ENCODE measurements at places on chromosomes 1 and 21.

GRCh38 chr1:111948209-111949171 lies 41.0 kb downstream of the KCND3 start:
- peak; percentile 70 for DNase-seq

DNA sequence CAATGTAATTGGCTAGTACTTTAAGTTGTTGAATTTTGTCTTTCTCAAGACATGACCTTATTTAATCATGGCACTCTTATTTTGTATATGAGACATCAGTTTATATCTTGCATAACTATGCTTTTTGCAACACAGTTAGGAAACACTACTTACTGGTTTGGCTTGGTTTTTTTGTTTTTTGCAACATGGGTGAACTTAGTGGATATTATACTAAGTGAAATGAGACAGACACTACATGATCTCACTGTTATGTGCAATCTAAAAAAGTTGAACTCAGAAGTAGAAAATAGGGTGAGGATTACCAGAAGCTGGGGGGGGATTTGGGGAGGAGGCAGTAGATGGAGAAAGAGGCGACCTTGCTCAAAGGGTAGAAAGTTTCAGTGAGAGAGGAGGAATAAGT lies 132.1 kb downstream of the PLA2G4A start:
- DNase-seq: peak; percentile 14

GRCh38 chr1:5460974-5461373 lies 531.3 kb downstream of the NPHP4 start:
- no peak for DNase-seq

DNA sequence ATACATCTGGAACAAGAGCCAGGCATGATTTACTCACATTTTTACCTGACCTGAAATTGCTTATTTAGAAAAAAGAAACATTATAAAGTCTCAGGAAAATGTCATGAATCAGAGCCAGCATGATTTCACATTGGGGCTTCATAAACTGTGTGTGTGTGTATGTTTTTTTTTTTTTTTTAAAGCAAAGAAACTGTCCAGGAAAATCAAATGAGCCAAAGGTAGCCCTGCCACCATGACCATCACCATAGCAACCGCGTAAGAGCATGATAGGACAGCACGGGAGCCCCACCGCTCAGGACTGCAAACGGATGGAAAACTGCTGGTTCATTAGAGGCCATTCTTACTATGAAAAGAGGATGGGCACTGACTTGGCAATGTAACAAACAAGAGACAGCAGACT lies 139.2 kb downstream of the NTMT2 start:
- DNase-seq: no peak

GRCh38 chr1:97427371-97427770 lies 493.5 kb downstream of the DPYD start:
- no peak for DNase-seq

DNA sequence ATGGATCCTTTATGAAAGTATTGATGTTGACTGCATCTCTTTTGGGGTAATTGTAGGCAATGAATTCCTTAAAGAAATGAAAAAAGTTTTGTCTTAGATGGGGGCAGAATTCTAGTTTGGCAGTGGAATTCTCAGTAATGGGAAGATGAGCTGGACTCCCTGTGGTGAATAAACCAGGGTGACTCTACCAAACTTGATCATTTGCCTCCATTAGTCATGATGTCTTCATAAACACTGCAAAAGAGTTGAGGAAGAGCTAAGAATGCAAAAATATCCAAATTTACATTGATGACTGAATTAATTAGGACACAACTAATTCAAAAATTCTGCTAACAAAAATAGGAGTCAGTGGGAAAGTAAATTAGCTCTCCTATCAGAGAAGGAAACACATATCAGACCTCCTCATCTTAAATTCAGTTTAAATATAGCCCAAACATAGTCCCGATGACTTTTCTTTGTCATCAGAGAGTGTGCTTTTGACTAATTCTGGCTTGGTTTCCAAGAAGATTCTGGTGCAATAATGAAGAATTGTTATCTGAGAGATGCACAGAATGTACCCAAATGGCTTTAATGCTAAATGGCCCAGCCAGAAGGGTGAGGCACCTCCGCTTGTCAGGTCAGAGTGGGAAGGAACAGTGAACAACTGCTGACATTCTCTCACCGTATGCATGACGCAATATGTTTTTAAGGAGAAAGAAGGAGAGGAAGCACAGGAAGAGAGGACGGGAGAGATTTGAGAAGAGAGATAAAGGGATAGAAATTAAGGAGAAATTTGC lies 525.1 kb downstream of the LMO4 start:
- DNase-seq: no peak

GRCh38 chr1:9315411-9316079 lies 22.9 kb downstream of the SPSB1 start:
- DNase-seq: no peak

- DNase-seq: no peak
Observed at GRCh38 chr1:199725002-199725565, 302.4 kb upstream of the NR5A2 start.

DNA sequence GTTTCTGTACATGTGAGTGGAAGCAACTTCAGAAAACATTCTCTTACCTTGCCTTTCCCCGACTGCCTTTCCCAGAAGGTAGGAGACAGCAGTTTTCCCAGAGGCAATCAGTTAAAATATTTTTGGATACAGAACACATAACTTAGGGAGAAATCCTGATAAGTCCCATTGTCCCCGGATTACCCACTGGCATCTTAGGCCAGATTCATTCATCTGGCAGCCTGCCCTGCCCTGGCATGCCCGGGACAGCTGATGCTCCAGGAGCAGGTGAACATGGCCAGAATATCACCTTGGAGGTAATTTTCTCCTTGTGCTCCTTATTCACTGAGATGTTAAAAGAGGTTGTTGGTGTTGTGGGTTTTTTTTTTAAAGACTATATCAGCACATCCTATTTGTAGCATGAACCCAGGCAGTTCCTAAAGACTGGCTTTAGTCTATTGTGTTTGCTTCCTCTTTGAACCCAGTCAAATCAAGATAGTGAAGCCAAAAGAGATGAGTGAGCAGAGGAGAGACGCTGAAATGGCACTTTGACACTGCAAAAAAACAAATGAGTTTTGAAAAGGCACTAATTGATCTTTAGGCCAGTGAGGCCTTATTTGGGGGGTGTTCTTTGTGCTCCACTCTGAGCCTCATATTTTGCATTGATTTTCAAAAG lies 139.6 kb downstream of the PLPP3 start:
- no peak for DNase-seq

- DNase-seq: no peak
Observed at GRCh38 chr1:246155923-246156322, 351.2 kb downstream of the SMYD3 start.

DNA sequence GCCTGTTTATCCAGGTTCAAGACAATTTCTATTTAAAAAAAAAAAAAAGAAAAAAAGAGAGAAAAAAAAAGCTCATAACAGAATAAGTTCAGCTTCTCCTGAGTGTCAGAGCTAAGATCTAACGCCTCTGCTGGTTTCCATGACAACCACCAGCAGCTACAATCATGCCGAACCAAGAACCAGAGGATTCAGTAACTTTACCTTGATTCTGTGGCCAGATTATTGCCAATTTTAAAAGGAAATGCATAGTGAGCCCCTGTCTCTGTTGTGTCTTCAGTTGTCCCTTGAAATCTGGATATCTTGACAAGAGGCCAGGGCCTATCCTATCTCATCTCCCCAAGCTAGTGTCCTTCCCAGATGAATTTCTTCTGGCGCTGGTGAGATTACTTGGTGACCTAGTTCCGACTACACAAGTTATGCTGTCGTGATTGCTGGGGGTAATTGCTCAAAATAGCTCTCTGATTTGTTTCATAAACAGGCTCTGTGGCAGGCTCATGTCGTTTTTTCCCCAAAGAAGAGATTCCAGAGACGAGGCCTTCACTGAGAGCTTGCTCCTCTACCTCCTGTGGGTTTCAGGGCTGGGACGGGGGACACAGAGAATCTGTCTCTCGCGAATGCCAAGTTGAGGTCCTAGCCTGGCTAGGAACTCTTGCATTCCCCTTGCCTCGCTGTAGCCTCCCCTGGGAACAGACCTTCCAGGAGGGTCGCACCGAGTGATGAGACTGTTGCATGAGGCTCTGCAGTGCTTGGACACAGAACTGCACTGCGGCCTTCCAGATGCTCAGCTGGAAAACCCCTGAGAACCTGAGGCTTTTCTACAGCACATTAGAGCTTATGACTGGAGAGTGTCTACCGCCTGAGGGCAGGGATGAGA lies 32.4 kb upstream of the SCCPDH start:
- no peak for DNase-seq

- DNase-seq: no peak
Observed at GRCh38 chr1:89732206-89732605, 88.6 kb upstream of the LRRC8D start.

GRCh38 chr1:53495633-53496345 lies 36.6 kb downstream of the DMRTB1 start:
- no peak for DNase-seq

DNA sequence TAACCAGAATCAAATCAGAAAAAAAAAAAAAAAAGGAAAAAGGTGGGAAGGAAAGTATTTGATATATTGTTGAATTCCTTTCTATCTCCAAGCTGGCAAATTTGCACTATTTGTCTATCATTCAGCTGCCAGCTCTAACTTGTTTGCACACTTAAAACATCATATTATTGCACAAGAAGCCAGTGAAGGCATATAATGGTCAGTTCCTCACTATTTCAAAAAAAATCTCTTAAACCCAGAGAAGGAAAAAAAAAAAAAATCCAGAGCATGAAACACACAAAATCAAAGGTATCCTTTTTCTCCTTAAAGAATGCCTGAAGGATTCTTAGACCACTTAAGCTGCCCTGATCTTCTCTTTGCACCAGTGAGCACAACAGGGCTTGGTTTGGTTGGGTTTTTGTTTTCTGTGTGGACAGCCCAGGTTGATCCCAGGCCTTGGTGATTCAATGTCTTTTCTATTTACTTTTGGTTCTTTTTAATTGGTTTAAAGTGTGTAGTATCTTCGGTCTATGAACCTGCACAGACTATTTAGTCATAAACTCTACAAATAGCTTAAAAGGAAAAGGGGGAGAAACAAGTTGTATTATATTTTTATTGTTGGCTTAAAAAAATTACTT lies 40.2 kb downstream of the DUSP10 start:
- DNase-seq: no peak

DNA sequence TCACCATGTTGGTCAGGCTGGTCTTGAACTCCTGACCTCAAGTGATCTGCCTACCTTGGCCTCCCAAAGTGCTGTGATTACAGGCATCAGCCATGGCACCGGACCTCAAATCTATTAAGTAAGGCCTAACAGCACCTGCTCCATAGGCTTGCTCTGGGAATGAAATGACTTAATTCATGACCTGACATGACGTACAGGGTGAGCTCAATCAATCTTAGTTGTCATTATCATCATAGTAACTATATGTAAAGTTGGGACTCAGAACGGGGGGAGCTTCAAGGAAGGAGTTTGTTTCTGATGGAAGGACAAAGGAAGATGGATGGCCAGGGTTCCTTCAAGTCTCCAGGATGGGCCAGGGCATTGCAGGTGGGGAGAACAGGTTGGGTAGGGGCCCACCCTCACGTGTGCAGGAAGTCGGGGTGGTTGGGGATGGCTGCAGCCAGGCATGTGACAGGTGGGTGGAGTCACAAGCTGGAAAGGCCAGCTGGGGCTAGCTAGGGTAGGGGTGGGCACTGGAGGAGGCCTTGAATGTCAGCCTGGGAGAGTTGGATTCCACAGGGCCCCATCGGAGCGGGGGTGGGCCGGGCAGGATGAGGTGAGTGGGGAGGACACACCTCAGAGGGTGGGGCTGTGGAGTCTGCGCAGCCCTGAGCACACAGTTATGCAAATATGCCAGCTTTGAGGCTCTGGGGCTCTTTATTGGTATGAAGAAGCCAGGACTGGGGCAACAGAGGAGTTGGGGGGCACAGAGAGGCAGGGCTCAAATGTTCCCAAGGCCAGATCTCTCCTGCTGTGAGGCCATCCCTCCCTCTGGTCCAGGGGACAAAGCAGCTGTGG lies 9.6 kb downstream of the TRIM62 start:
- DNase-seq: no peak

- peak; percentile 94 for DNase-seq
Observed at GRCh38 chr1:48617252-48617651, 145.2 kb upstream of the SPATA6 start.

DNA sequence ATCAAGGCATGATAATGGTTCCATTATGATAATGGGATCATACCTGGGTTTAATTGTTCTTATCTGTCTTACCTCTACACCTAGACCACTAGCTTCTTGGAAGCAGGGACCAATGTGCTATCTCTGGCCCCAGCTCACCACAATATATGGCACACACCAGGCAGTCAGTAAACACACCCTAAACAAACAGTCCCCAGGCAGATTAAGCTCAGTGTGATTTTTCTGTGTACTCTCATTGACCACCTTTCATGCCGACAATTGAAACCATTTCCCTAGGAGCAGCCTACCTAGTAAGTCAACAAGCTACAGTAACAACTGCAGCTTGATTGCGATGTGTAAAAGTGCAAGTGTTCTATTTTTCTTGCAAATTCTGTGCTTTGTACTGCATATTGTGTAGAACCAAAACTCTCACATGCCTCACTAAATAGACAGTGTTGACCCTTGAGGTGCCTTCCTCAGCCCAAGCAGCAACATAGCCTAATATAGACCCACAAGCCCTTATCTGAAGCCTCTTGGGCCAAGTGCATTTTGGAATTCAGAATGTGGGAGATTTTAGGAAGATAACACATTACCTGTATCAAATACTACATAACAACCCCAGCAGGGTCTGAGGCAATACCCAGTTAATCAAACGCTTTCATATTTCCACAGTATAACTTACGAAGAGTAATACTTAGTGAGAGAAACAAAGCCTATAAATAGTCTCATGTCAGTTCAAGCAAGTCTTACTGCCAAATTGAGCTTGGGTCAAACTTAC lies 32.0 kb downstream of the INPP5B start:
- DNase-seq: no peak

GRCh38 chr1:167880580-167881021 lies 33.3 kb downstream of the ADCY10 start:
- no peak for DNase-seq

DNA sequence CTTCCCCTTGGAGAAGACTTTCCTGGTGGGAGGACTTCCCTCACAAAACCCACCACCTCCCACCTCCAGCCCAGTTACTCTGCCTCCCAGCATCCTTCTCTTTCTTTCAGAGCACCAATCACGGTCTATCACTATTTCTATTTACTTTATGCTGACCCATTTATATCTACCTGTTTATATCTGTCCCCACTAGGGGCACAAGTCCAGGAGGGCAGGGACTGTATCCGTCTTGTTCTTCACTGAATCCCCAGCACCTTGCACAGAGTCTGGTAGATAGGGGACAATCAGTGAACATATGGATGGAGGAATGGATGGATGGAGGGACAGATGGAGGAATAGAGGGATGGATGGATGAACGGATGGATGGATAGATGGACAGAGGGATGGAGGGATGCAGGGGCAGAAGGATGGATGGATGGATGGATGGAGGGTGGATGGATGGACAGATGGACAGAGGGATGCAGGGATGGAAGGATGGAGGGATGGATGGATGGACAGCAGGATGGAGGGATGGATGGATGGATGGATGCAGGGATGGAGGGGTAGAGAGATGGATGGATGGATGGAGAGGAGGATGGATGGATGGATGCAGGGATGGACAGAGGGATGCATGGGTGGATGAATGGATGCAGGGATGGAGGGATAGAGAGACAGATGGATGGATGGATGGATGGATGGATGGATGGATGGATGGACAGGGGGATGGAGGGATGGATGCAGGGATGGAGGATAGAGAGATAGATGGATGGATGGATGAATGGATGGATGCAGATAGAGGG lies 5.5 kb downstream of the C1QB start:
- no peak for DNase-seq

All from NB4 (cell line).